ENCODE measurements at places on chromosomes 7 and 10.

GRCh38 chr10:31932838-31933237, 4.2 kb upstream of the ARHGAP12 start:
- DNase-seq, result no peak

- no peak for DNase-seq
Observed at GRCh38 chr10:133280391-133281059, 3.9 kb upstream of the ADAM8 start.

DNA sequence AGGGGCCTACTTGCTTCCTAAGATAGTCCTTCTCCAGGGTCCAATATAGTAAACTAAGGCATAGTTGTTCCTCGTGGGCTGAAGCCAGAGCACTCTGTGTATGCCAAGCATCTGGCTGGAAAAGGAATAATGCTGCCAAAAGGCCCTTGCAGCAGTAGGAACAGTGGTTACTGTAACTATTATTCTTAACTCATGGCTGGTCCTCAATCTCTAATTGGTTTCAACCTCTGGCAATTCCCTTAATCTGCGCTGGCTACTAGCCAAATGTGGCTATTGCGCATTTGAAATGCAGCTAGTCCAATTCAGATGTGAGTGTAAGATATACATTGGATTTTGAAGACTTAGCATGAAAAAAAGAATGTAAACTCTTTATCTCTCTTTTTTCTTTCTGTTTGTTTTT, 27.8 kb upstream of the LBX1 start:
- DNase-seq, result no peak

- DNase-seq, result no peak
Observed at GRCh38 chr10:49651039-49651835, 28.2 kb upstream of the C10orf53 start.

DNA sequence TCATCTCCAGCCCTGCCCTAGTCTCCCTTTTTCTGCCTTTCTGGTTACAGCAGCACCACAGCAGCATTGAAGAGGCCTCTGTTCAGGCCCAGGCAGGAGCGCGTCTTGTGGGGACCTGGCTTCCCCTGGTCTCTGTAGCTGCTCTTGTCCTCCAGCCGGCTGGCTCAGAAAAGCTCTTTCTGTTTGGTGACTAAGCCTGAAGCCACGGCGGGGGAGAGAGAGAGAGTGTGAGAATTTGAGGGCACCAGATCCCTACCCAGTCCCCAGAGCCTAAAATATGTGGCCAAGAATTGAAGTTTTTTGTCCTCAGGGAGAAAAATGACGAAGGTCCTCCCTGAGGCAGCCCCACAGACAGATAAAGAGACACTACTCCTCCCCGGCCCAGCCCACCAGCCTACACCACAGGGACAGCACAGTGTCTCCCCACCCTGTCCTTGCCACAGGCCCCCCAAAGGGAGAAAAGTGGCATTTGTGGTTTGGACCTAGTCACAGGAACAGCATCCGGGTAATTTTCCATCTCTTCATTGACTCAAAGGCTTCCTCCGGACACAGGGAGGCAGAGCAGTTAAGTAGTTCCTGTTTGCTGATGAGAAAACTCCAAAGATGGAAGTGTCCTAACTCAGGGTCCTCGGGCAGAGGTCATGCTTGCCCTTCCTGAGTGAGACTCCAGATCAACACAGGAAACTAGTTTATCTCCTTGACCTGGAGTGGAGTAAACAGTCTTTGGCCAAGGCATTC, 13.3 kb upstream of the FAM180A start:
- DNase-seq, result no peak

DNA sequence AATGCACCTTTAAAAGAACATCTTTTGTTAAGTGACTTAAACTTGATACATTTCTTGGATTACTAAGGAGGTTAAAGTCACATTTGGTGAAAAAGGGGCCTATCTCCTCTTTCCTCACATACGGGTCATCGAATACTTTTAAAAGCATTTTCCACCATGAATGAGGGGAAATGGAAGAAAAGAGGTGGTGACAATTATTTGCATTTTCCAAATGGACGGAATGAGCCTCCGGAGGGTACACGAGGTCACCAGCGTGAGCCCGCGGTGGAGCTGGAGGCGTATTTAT, 1.0 kb upstream of the BMPR1A start:
- no peak for DNase-seq

DNA sequence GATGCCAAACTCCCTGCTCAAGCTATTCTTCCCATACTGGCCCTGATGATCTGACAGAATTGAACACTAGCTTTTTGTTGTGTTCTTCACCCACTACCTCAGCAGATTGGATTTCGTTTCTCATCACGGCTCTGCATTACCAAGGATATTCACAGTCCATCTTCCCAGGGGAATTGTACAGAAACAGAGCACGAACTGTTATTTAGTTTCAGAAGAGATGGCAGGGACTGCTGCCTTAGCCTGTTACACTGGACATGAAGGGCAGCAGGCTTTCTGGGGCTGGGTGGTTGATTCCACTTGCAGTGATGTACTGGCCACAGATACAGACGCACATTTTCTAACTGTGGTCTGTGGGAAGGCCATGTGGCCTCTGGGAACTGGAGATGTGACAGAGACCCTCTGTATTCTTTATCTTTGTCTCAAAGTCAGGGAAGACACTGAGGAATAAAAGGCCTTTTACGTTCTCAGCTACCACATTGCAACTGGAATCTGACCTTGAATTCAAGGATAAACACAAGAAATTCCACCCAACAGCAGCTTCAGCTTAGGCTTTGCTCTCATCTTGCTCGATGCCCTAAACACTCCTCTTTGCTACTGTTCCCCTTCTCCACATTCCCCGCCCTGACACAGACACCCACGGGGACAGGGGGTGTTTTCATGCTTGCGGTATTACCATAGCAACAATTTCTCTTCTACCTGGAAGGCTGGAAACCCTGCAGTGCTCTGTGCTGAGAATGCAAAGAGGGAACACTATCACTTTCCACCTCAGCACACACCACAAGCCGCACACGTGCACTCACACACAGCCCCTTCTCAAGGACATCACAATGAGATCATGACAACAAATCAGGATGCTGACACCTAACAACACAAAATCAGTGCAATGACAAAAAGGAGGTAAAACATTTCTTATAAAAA, 81.7 kb downstream of the RNF216 start:
- DNase-seq, result no peak

DNA sequence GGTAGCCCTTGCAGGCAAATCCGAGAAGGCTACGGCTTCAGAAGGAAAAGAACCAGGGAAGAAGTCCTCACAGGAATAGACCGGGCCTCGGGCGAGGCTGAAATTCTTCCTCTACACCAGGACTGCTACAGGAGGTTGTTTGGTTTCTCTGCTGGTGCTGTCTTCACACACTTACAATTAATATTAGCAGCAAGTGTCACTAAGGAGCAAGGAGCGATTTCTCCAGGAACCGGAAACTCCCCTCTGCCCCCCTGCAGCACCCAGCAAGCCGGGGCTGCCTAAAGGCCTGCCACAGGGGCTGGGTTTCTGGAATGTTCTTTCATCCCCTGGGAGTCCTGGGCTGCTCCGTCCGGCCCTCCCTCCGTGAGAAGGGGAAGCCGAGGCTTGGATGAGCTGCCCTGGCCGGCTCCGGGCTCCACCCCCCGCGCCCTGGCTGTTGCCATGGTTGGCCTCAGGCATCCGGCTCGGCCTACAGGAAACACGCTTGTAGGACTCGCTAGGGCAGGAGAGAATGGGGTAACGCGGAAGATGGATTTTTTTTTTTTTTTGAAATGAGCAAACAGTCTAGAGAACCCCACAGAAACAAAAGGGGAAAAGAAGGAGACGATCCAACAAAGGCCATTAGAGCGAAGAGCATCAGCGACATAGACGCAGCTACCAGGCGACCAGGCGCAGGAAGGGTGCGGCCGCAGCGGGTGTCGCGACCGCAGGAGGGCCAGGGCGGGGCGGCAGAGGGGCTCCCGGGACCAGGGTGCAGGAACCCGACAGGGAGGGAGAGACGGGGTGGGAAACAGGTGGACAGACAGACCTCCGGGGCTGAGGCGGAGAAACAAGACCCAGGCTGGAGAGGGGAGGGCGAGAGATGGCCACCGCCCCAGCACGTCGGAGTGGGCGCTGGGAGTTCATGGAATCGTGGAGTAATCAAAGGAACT, 33.0 kb downstream of the EN2 start:
- no peak for DNase-seq

GRCh38 chr7:108525327-108525984, 479 bp downstream of the PNPLA8 start:
- peak; percentile 64 for DNase-seq
